ENCODE measurements at places on chromosomes 2 and 18. TPM values are rescaled to one million over a fixed set of nuclear protein-coding genes. Genes with fewer than 3 reads are reported as not detected.

Gene GLB1L
- 4.9 TPM for total RNA-seq

Gene TEKT4
- total RNA-seq, result 0.49 TPM

Gene CCDC178
- total RNA-seq, result not detected

Gene CXCR1
- total RNA-seq, result not detected

Gene CRYBA2
- total RNA-seq, result not detected

Gene SLC4A5
- total RNA-seq, result 0.93 TPM

Gene DYNAP
- not detected for total RNA-seq

Gene SCN9A
- not detected for total RNA-seq

GRCh38 chr2:230762317-230762896, 49.8 kb downstream of the CAB39 start:
- H3K27ac ChIP-seq, result no peak overlapping the region
- no peak overlapping the region for H3K4me3 ChIP-seq
- H3K36me3 ChIP-seq, result peaks cover 68% of the 10 kb centered on the region
- H3K4me1 ChIP-seq, result peaks cover 52% of the 10 kb centered on the region
- DNase-seq, result peak; percentile 72

- no peak overlapping the region for H3K4me3 ChIP-seq
Measured at GRCh38 chr2:74416778-74417177, 4.6 kb downstream of the C2orf81 start.

DNA sequence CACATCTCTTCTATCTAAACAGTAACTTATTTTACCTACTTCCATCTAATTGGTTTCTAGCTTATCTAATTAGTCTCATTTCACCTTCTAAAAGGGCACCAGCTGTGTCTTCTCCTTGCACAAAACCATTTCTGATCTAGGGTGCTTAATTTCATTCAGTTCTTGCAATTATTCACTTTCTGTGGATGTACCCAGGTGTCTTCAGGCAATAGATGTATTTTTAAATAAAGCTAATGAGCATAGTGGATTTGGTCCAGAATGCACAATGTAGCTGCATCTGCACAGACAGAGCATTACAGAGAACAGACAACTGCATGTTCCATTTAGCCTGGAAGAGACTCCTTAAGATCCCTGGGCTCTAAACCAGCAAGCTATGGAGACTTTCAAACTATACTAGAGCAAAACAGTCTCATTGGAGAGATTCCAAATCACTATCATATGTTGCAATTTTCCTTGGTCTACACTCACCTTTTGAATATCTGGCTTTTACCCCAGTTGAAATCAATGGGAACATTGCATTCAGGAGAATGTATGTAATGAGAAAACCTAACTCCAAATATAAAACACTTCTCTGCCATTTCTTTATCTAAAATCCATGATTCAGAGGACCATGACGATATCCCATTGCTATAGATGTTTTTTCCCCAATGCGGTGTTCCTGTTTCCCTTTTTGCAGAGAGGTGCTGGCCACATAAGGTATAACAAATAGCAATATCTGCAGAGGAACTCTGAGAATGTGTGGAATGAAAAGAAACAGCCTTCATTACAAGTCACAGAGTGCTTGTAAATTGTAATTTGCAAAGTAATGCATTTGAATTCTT, 3.5 kb upstream of the RFX8 start:
- no peaks in the 10 kb centered on the region for H3K36me3 ChIP-seq
- H3K27ac ChIP-seq, result no peak overlapping the region
- H3K4me3 ChIP-seq, result no peak overlapping the region
- H3K4me1 ChIP-seq, result peaks cover 36% of the 10 kb centered on the region

DNA sequence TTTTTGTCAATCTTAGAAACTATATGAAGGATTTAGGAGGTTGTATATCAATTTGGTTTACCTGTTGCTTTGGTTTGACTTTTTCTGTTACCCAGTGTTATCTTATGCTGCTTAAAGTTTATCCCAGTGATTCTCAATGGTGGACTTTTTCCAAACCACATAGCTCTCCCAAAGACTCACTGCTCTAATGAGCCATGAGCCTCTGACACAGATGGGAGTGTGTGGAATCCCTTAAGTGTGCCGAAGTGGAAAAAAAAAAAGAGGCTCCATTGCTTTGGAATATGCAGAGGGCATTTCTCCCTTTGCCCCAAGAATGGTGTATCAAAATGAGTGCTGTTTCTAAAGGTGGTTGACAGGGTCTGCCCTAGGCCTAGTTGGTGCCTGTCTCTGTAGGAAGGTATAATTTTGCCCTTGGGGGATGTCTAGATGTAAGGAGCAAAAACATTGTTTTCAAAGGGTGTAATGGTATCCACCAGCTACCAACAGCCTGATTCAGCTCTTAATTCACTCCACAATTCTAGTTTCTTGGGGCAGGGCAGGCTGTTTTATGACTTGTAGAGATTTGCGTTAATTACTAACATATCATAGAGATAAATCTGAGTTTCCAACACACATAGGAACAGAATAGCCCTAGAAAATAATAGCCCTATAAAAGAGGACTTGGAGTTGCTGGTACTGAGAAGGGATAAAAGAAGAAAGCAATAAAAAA, 64.3 kb upstream of the CYP26B1 start:
- H3K4me3 ChIP-seq, result no peak overlapping the region
- H3K27ac ChIP-seq, result no peak overlapping the region
- no peak for DNase-seq
- H3K27me3 ChIP-seq, result peaks cover 2% of the 10 kb centered on the region
- H3K36me3 ChIP-seq, result no peaks in the 10 kb centered on the region

DNA sequence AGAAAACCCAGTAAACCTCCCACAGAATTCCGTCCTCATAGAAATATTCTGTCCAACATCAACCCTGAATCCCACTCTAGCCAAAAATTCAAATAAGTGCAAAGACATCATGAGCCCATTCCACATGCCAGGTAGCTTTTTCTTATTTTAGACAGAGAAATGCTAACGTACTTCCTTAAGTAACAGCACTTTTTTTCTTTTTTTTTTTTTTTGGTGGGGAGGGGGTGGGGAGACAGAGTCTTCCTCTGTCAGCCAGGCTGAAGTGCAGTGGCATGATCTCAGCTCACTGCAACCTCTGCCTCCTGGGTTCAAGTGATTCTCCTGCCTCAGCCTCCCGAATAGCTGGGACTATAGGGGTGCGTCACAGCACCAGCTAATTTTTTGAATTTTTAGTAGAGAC, 45.5 kb downstream of the ANKRD44 start:
- no peak for DNase-seq
- peaks cover 17% of the 10 kb centered on the region for H3K36me3 ChIP-seq
- peak overlapping the region; percentile 68 for H3K4me3 ChIP-seq
- no peaks in the 10 kb centered on the region for H3K27me3 ChIP-seq
- peaks cover 78% of the 10 kb centered on the region for H3K4me1 ChIP-seq
- peak overlapping the region; percentile 16 for H3K27ac ChIP-seq

DNA sequence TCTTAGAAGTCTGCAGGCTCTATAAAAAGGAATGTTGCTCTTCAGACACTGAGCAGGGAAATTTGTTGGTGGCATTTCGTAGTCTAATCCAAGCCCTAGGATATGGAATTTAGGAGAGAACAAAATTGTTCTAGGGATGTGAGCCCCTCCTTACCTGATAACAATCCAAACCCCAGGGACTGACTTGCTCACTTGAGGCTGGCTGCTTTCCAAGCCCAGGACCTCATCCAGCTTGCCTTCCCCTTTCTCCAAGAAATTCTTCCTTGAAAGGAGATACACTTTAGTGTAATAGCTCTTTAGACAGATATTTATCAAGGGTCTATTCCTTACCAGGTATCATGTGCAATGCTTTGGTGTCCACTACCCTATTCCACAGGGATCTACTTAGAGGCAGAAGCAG, 279.8 kb downstream of the C1D start:
- H3K4me1 ChIP-seq, result no peaks in the 10 kb centered on the region
- DNase-seq, result no peak
- H3K27me3 ChIP-seq, result no peaks in the 10 kb centered on the region
- H3K4me3 ChIP-seq, result no peak overlapping the region
- H3K27ac ChIP-seq, result no peak overlapping the region

DNA sequence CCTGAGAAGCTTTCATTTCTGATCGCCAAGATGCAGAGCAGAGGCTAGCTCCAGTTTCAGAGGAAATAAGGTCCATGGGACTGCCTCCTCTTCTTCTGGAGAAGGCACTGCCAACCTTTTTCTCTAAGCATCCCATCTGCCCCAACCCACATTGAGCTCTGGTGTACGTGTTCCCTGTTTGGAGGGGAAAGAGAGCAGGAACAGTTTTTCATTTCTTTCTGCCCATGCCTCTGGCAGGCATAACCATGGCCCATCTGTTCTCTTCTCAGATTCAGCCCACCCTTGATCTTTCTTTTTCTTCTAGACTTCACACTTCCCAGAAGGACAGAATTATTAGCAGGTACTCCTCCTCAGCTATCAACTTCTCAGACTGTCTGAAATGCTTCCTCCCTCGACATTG, 1110.3 kb upstream of the KLHL29 start:
- H3K4me3 ChIP-seq, result no peak overlapping the region
- no peaks in the 10 kb centered on the region for H3K4me1 ChIP-seq
- H3K27me3 ChIP-seq, result no peaks in the 10 kb centered on the region
- DNase-seq, result no peak

DNA sequence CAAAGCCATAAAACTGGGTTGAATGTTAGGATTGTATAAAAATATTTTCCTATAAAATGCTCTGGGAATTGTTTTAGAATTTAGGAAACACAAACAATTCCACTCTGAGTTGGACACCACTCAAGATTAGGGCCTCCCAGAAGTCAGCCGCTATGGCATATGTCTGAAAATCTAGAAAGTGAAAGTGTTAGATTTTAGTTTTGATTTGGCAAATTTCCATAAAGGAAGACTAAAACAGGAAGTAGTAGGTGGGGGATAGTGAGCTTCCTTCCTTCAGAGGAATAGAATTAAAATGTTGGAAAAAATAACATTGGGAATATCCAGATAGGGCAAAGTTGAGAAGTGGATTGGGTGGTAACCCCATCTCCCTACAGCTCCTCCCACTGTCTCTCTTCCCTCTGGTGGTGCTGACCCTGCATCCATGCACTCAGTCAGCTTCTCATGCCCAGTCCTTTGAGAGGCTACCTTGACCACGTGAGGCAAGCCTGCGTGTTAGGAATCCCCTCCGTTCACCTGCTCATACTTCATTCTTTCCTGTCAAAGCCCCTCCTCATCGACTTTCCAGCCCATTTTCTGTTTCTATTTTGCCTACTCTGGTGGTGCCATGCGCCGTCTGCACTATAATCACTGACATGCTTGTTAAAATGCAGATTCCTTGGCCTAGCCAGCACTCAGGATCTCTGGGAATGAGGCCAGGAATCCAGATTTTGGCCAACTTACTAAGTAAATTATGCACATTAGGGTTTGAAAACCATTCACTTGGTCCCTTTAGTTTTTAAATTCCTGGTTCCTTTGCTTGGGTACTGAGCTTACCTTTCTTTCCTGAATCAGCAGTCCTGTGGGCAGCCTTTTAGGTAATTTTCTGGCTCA, 83.5 kb downstream of the POLE4 start:
- no peaks in the 10 kb centered on the region for H3K27me3 ChIP-seq
- no peak overlapping the region for H3K4me3 ChIP-seq
- H3K36me3 ChIP-seq, result no peaks in the 10 kb centered on the region
- no peak for DNase-seq
- no peaks in the 10 kb centered on the region for H3K4me1 ChIP-seq
- no peak overlapping the region for H3K27ac ChIP-seq

- no peaks in the 10 kb centered on the region for H3K36me3 ChIP-seq
- H3K4me1 ChIP-seq, result no peaks in the 10 kb centered on the region
- no peak overlapping the region for H3K27ac ChIP-seq
- no peak for DNase-seq
- H3K4me3 ChIP-seq, result no peak overlapping the region
- no peaks in the 10 kb centered on the region for H3K27me3 ChIP-seq
Measured at GRCh38 chr2:164069540-164069939, 333.7 kb upstream of the FIGN start.

DNA sequence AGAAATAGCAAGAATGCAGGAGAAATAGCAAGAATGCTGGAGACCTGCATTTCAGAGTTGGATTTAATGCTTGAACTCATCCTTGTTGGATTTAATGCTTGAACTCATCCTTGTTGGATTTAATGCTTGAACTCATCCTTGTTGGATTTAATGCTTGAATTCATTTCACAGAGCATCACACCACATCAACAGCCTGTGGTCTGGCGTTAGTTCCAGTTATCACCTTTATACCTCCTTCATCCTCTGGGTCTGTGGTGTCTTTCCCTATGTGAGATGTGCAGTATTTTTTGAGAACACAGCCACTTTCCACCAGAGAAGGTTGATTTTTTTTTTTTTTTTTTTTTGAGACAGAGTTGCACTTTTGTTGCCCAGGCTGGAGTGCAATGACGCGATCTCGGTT, 546.4 kb upstream of the SOX11 start:
- no peak for DNase-seq
- no peaks in the 10 kb centered on the region for H3K36me3 ChIP-seq
- no peak overlapping the region for H3K4me3 ChIP-seq
- H3K27me3 ChIP-seq, result no peaks in the 10 kb centered on the region
- no peak overlapping the region for H3K27ac ChIP-seq
- no peaks in the 10 kb centered on the region for H3K4me1 ChIP-seq

DNA sequence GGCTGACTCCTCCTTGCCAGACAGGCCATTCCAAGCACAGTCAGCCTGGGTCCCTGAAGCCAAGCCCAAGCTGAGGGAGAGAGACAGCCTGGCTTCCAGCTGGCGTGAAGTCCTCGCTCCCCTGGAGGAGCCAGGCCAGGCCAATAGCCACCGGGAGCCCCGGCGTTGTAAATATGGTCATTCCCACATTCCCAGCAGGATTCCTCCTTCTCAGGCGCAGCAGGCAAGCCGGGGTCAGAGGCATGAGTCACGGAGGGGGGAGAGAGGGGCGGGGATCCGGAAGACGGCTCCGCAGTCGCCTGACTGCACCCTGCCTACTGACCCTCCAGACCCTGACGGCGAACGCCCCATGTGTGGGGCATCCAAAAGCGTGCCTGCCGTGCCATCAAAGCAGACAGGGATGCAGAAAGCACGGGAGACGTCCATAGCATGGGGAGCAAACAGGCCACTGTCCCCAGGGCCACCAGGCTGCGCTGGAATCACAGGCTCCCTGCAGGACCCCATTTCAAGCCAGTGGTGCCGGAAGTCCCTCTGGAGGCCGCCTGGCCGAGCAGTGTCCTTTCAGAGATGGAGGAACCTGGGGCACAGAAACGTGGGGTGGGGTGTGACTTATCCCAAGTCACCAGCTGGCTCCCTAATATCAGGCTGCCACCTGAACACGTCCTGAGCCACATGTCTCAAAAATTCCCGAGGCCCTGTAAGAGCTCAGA, 48.2 kb downstream of the TWIST2 start:
- H3K4me3 ChIP-seq, result no peak overlapping the region
- no peaks in the 10 kb centered on the region for H3K36me3 ChIP-seq
- H3K4me1 ChIP-seq, result no peaks in the 10 kb centered on the region
- DNase-seq, result no peak

GRCh38 chr18:23037646-23038045, 97.6 kb upstream of the CABLES1 start:
- DNase-seq, result no peak
- H3K27me3 ChIP-seq, result peaks cover 4% of the 10 kb centered on the region
- no peaks in the 10 kb centered on the region for H3K36me3 ChIP-seq
- peaks cover 2% of the 10 kb centered on the region for H3K4me1 ChIP-seq

- no peaks in the 10 kb centered on the region for H3K36me3 ChIP-seq
- H3K4me3 ChIP-seq, result no peak overlapping the region
- H3K4me1 ChIP-seq, result no peaks in the 10 kb centered on the region
- no peak for DNase-seq
- H3K27ac ChIP-seq, result no peak overlapping the region
Measured at GRCh38 chr2:214310319-214310718, 100.5 kb upstream of the VWC2L start.

Data from activated CD4-positive, alpha-beta T cell treated with anti-CD3 and anti-CD28 coated beads, Interleukin-2, amount 10 ng/mL, durations not matched to agents 24 days and 14 days (primary cell).